Glutamatergic neuron (in vitro differentiated cells): ENCODE measurements at places on chromosomes 6 and 20. TPM values are rescaled to one million over a fixed set of nuclear protein-coding genes. Genes with fewer than 3 reads are reported as not detected.

The OR2H2 gene
- total RNA-seq, result not detected

The LY6G6C gene
- 1.8 TPM for total RNA-seq

DNA sequence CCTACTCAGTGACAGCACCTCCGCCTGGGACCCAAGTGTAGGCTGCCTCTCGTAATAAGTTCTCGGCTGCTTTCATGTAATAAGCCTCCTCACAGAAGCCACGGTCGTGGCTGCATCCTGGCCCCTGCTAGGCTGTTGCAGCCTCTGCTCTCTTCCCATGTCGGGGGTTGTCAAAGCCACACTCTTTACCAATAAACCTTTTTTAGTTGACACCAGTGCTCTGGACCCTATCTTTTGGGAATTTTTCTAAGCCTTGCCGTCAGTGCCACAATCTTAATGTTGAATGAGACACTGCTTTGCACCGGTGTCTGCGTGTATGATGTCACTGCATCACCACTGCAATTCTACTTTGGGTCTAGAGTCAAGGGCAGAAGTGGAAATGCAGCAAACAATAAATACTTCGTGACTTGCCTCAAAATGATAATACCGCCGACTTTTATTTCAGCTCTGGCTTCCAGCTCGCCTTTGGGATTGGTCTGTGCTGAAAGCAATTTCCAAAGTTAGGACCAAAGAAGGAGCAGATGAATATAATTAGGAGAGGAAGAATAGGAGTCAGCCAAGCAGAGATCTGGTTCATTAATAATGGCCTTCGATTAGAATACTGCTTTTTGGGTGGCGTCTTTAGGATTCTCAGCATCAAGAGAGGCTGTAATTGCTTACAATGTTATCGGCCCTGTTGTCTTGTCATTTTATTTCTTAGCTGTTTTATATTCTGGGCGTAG is 57.6 kb upstream of the CCN6 start:
- peaks cover 30% of the 10 kb centered on the region for H3K4me1 ChIP-seq
- H3K36me3 ChIP-seq, result no peaks in the 10 kb centered on the region
- no peak overlapping the region for H3K27ac ChIP-seq
- H3K4me3 ChIP-seq, result peak overlapping the region; percentile 28
- DNase-seq, result no peak

DNA sequence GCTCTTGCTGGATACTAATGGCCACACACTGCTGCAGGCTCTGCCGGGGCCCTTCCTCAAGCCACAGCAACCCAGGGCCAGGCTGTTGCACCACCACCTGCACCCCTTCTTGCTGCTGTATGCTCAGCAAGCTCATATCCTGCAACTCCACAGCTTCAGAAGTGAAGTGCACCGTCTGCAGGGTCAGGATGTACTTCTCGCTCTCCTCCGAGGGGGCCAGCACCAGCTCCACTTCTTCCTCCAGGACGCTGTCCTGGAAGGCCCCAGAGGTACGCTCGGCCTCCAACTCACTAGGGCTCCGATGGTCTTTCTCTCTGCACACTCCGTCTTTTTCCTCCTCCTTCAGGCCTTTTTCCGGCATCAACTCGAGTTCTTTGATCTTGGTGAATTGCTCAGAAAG is 1.2 kb downstream of the CTCFL start:
- H3K27ac ChIP-seq, result no peak overlapping the region
- H3K4me3 ChIP-seq, result no peak overlapping the region
- peaks cover 5% of the 10 kb centered on the region for H3K27me3 ChIP-seq
- no peaks in the 10 kb centered on the region for H3K4me1 ChIP-seq
- DNase-seq, result no peak
- H3K36me3 ChIP-seq, result no peaks in the 10 kb centered on the region

- no peak for DNase-seq
- peak overlapping the region; percentile 94 for H3K4me3 ChIP-seq
- H3K27me3 ChIP-seq, result peaks cover 10% of the 10 kb centered on the region
- H3K27ac ChIP-seq, result peak overlapping the region; percentile 45
Measured at GRCh38 chr20:44208770-44209169, 1.8 kb downstream of the OSER1 start.

DNA sequence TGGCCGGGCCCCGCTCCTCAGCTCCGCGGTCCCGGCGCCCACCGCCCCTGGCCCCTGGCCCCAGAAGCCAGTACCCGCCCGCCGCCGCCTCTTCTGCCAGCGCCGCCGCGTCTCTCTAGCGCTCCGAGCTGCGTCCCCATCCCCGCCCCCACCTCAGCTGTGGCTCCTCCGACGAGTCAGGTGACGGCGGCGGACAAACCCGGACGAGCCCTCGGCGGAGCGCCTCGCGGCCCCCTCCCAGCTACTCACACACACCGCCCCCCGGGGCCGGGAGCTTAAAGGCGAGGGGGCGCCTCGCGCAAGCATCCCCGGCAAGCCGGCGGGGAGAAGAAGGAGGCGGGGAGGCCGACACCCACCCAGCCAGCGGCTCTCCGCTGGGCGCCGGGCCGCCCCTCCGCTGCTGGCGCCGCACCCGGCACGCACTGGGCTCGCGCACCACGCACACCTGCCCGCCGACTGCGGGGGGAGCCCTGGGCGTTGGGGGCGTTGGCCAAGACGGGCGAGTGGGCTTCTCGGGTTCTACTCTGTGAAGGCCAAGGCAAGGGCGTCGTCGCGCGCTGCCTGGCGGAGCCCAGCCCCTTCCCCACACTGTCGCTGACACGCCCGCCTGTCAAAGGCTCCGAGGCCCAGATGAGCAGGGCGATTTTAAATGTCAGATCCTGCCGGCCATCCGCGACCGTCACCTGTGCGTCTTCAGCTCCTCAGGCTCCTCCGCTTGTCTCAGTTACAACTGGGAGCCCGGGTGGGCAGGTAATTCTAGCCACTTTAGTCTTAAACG is at the start of gene SNAP91:
SNAP91 (minus strand) TSS at position 132 of the 778 bp plus-strand sequence. CDS start 1,174 bp downstream, outside the sequence.
- H3K27me3 ChIP-seq, result peaks cover 7% of the 10 kb centered on the region
- peak within 1 kb of the TSS; percentile 92 for H3K27ac ChIP-seq
- peaks cover 2% of the 10 kb centered on the region for H3K4me1 ChIP-seq
- H3K36me3 ChIP-seq, result no peaks in the 10 kb centered on the region

GRCh38 chr6:45441851-45442453 is 64.2 kb upstream of the SUPT3H start:
- no peaks in the 10 kb centered on the region for H3K4me1 ChIP-seq
- no peak overlapping the region for H3K4me3 ChIP-seq
- no peaks in the 10 kb centered on the region for H3K27me3 ChIP-seq
- no peaks in the 10 kb centered on the region for H3K36me3 ChIP-seq
- DNase-seq, result no peak
- H3K27ac ChIP-seq, result no peak overlapping the region

DNA sequence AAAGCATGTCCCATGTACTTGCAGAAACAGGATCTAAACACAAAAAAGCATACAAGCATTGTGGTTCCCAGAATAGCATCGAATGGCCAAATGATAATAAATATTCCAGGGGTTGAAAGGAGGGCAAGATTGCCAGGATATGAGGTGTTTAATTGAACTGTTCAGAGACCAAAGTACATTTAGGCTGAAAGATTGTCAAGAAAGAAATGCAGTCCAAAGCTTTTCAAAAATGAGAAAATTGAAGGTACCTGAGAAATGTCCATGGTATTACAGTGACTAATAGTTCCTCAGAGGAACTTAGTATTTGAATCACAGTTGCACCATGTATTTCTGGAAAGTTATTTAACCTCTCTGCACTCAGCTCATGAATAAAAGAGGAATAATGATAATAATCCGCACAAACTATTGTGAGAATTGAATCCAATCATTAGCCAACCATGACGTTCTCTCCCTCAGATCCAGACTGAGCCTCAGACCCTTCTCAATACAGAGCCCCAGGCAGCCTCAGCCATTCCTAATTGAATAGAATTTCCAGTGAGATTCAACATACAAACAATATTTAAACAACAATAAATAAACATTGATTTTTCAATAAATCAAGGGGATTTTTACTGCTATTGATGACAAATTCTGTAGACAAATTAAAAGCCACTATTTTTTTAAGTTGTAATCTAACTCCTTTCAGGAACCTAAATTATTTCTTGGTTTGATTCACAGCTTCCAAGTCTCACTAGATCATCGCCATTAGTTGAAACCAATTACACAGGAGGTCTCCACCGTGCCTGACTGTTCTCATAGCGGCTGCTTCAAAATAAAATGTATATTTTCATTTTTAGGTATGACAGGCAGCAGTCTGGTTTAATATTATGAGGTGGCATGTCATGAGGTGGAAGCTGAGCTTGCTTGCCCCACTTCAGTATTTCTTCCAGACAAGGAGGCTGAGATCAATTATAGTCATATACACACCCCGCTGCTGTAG is 144.3 kb upstream of the TENT5A start:
- H3K4me1 ChIP-seq, result no peaks in the 10 kb centered on the region
- H3K27ac ChIP-seq, result no peak overlapping the region
- H3K36me3 ChIP-seq, result no peaks in the 10 kb centered on the region
- H3K27me3 ChIP-seq, result peaks cover 3% of the 10 kb centered on the region
- DNase-seq, result no peak

DNA sequence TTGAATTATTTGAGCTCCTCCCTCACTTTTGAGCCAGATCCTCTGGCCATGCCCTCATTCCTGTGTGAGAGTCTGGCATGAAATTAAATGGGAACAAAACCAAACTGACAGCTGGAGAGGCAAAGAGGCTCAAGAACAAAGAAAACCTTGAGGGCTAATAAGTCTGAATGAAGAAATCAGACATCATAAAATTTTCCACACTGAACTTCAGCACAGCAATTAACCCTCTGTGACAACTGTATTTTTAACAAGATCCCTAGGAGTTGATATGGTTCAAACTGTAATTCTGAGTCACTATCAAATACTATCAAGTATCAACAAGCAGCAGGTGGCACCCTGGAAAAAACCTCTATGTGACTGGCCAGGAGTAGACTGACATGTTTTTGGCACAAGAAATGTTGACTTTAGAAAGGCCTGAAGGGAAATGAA is 109.4 kb upstream of the EMILIN3 start:
- H3K4me1 ChIP-seq, result peaks cover 28% of the 10 kb centered on the region
- H3K36me3 ChIP-seq, result no peaks in the 10 kb centered on the region
- peak overlapping the region; percentile 18 for H3K4me3 ChIP-seq
- no peak for DNase-seq
- H3K27me3 ChIP-seq, result no peaks in the 10 kb centered on the region
- H3K27ac ChIP-seq, result peak overlapping the region; percentile 45

DNA sequence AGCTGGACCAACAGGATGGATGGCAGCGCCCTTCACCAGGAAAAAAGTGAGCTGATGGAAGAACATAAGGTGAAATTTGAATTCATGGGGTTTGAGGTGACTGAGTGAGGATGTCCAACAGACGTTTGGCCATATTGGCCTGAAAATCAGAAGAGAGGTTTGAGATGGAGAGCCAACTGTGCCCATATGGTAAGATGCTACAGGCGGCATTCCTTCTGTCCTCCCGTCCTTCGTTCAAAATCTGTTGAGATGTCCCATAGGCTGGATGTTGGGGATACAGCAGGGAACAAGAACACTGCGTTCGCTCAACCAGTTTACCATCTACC is 468 bp upstream of the CMTR1 start:
- no peak for DNase-seq
- H3K27ac ChIP-seq, result peak overlapping the region; percentile 92
- peaks cover 31% of the 10 kb centered on the region for H3K4me1 ChIP-seq
- H3K36me3 ChIP-seq, result peaks cover 6% of the 10 kb centered on the region
- H3K4me3 ChIP-seq, result peak overlapping the region; percentile 91
- H3K27me3 ChIP-seq, result peaks cover 16% of the 10 kb centered on the region

DNA sequence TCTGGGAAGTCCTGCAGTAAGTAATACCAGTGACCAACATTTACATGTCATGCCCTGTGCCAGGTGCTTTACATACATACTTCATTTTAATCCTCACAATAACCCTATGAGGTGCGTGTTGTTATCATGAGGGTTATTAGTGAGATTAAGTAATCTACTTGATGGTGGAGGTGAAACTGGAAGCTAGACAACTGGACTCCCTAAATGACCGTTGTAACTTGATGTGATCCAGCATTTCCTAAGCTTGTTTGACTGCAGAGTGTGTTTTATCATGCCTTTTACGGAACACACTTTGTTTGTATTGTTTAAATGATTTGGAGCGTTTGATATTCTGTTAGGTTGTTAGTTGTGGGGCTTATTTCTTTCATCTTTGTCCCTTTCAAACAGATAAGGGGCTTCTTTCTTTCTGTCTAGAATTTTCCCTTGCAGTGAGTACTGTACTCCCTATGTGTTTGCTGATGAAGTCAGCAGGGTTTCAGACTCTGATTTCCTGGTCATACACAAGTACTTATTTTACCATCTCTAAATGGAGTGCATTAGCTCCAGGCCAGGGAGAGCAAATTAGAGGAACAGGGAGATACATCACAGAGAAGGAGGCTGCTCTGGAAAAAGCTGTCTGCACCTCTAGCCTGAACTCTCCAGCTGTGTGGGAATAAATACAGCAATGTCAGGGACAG is 29.7 kb downstream of the CHMP4B start:
- no peak overlapping the region for H3K4me3 ChIP-seq
- H3K36me3 ChIP-seq, result peaks cover 3% of the 10 kb centered on the region
- H3K4me1 ChIP-seq, result peaks cover 26% of the 10 kb centered on the region
- peaks cover 9% of the 10 kb centered on the region for H3K27me3 ChIP-seq
- H3K27ac ChIP-seq, result no peak overlapping the region

The NFATC2 gene
- total RNA-seq, result not detected

The TMEM200A gene
- total RNA-seq, result 25.4 TPM

GRCh38 chr6:133889557-133890403 is 867 bp downstream of the TCF21 start:
- peaks cover 13% of the 10 kb centered on the region for H3K4me1 ChIP-seq
- H3K4me3 ChIP-seq, result peak overlapping the region; percentile 85
- peak; percentile 45 for DNase-seq

The DNAAF9 gene
- 34.7 TPM for total RNA-seq

GRCh38 chr6:137272403-137272802 is 53.2 kb upstream of the IFNGR1 start:
- no peak overlapping the region for H3K27ac ChIP-seq
- no peaks in the 10 kb centered on the region for H3K27me3 ChIP-seq
- DNase-seq, result no peak

The PRPF6 gene
- total RNA-seq, result 60.9 TPM
